T-helper 17 cell (primary cell): ENCODE measurements at places on chromosomes 16 and 17. TPM values are rescaled to one million over a fixed set of nuclear protein-coding genes. Genes with fewer than 3 reads are reported as not detected.

The OR1E2 gene
- total RNA-seq, result not detected

The CACNG5 gene
- not detected for total RNA-seq

The PRAC2 gene
- not detected for total RNA-seq

The ATAD5 gene
- 4.2 TPM for total RNA-seq

The CDH5 gene
- total RNA-seq, result not detected

The HSD11B2 gene
- not detected for total RNA-seq

DNA sequence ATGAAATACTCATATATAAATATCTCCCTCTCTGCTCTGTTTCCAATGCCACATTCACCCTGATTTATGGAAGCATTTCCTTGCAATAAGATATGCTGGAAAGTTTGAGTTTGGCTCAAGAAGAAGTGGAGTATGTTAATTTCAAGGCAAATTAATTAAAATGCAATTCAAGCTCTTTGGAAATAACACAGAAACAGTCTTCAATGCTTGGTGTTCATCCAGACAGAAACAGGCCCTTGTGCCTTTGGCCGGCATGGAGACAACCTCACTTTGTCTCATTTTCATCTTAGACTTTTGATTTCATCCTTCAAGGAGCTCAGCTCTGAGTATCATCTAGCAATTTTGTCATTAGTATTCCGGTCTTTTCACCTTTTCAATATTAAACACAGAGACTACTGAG, 210.0 kb downstream of the C16orf95 start:
- H3K27me3 ChIP-seq, result peaks cover 36% of the 10 kb centered on the region
- H3K27ac ChIP-seq, result no peak overlapping the region
- H3K4me3 ChIP-seq, result no peak overlapping the region
- H3K36me3 ChIP-seq, result peaks cover 2% of the 10 kb centered on the region
- no peak for DNase-seq

DNA sequence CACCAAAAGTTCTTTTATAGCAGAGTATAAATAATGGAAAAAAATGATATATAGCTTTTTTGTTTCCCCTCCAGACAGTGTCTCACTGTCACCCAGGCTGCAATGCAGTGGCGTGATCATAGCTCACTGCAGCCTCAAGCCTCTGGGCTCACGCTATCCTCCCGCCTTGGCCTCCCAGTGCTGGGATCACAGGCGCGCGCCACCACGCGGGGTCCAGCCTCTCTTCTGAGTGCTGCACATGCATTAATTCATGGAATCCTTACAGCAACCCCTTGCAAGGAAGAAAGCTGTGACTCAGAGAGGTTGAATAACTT, 18.0 kb upstream of the ZNF629 start:
- H3K4me1 ChIP-seq, result peaks cover 14% of the 10 kb centered on the region
- peak overlapping the region; percentile 93 for H3K4me3 ChIP-seq
- peaks cover 7% of the 10 kb centered on the region for H3K27me3 ChIP-seq
- H3K27ac ChIP-seq, result peak overlapping the region; percentile 37

GRCh38 chr16:31471875-31472708, at the start of gene TGFB1I1:
TSS of gene TGFB1I1 (plus strand) at chr16:31472152. CDS start at chr16:31472189, 37 bp downstream.
- DNase-seq, result no peak
- H3K4me1 ChIP-seq, result peaks cover 13% of the 10 kb centered on the region
- no peaks in the 10 kb centered on the region for H3K36me3 ChIP-seq
- peaks cover 10% of the 10 kb centered on the region for H3K27me3 ChIP-seq

- no peak overlapping the region for H3K27ac ChIP-seq
- DNase-seq, result no peak
These were observed 76.9 kb downstream of the RPA1 start for GRCh38 chr17:1906662-1907101.

- H3K4me1 ChIP-seq, result peaks cover 21% of the 10 kb centered on the region
- no peak overlapping the region for H3K27ac ChIP-seq
- H3K36me3 ChIP-seq, result peaks cover 6% of the 10 kb centered on the region
- DNase-seq, result no peak
These were observed 26.6 kb upstream of the C17orf107 start for GRCh38 chr17:4872786-4873185.

GRCh38 chr16:70429888-70430666, 8.8 kb downstream of the ST3GAL2 start:
- peak overlapping the region; percentile 91 for H3K27ac ChIP-seq
- DNase-seq, result no peak
- peaks cover 3% of the 10 kb centered on the region for H3K36me3 ChIP-seq
- no peak overlapping the region for H3K4me3 ChIP-seq
- peaks cover 36% of the 10 kb centered on the region for H3K4me1 ChIP-seq

- peaks cover 12% of the 10 kb centered on the region for H3K27me3 ChIP-seq
- H3K4me3 ChIP-seq, result no peak overlapping the region
- peak overlapping the region; percentile 63 for H3K27ac ChIP-seq
- no peaks in the 10 kb centered on the region for H3K4me1 ChIP-seq
- no peak for DNase-seq
These were observed 13.4 kb upstream of the SMIM36 start for GRCh38 chr17:55524440-55525220.

GRCh38 chr16:73196670-73197069, 148.7 kb upstream of the ZFHX3 start:
- no peaks in the 10 kb centered on the region for H3K4me1 ChIP-seq
- peaks cover 5% of the 10 kb centered on the region for H3K27me3 ChIP-seq
- no peak for DNase-seq
- peaks cover 2% of the 10 kb centered on the region for H3K36me3 ChIP-seq

DNA sequence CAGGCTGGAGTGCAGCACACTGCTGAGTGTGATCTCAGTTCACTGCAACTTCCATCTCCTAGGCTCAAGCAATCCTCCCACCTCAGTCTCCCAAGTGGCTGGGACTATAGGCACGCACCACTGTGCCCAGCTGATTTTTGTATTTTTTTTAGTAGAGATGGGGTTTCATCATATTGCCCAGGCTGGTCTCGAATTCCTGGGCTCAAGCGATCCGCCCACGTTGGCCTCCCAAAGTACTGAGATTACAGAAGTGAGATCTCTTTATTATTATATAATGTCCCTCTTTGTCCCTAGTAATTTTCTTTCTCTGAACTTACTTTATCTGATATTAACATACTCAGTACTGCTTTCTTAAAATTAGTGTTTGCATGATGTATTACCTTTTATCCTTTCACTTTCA, 8.3 kb downstream of the CFAP97D1 start:
- DNase-seq, result no peak
- peak overlapping the region; percentile 32 for H3K27ac ChIP-seq
- H3K36me3 ChIP-seq, result peaks cover 4% of the 10 kb centered on the region
- H3K4me1 ChIP-seq, result peaks cover 3% of the 10 kb centered on the region

DNA sequence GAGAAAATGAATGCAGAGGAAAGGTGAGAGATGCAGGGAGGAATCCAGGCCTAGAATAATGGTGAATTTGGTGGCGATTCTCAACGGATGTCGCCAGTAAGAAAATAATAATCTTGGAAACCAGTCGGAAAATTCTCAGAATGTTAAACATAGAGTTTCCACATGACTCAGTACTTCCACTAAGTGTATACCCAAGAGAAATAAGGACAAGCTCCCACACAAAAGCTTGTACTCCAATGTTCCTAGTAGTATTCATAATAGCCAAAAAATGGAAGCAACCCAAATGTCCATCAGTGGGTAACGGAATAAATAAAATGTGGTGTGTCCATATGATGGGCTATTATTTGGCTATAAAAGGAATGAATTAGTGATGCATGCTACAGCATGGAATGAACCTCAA, 19.4 kb upstream of the ENGASE start:
- H3K27ac ChIP-seq, result no peak overlapping the region
- no peak overlapping the region for H3K4me3 ChIP-seq
- DNase-seq, result no peak
- peaks cover 1% of the 10 kb centered on the region for H3K4me1 ChIP-seq
- no peaks in the 10 kb centered on the region for H3K36me3 ChIP-seq
- peaks cover 10% of the 10 kb centered on the region for H3K27me3 ChIP-seq

DNA sequence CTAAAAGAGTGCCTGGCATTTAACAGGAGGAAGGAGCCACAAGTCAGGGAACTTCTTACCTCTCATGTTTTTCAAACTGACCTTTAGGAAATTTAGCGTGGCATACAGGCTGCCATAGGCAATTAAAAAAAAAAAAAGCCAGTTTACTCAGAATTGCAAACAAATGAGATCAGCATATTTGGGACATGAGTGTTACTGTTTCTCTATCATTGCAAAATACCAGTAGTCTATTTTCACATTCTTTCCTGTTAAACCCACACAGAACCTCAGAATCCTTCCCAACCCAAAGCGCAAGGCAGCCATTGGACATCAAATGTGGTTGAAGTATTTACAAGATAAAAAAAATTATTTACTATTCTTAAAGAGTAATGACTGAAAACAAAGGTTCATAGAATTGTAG, 366.4 kb upstream of the DYNLRB2 start:
- H3K27me3 ChIP-seq, result peaks cover 39% of the 10 kb centered on the region
- peaks cover 3% of the 10 kb centered on the region for H3K4me1 ChIP-seq
- no peak overlapping the region for H3K4me3 ChIP-seq
- H3K36me3 ChIP-seq, result no peaks in the 10 kb centered on the region

- no peak overlapping the region for H3K27ac ChIP-seq
- peaks cover 63% of the 10 kb centered on the region for H3K27me3 ChIP-seq
- no peak for DNase-seq
- H3K4me1 ChIP-seq, result peaks cover 10% of the 10 kb centered on the region
- H3K4me3 ChIP-seq, result no peak overlapping the region
These were observed 15.2 kb downstream of the CACNA1G start for GRCh38 chr17:50575581-50576210.

DNA sequence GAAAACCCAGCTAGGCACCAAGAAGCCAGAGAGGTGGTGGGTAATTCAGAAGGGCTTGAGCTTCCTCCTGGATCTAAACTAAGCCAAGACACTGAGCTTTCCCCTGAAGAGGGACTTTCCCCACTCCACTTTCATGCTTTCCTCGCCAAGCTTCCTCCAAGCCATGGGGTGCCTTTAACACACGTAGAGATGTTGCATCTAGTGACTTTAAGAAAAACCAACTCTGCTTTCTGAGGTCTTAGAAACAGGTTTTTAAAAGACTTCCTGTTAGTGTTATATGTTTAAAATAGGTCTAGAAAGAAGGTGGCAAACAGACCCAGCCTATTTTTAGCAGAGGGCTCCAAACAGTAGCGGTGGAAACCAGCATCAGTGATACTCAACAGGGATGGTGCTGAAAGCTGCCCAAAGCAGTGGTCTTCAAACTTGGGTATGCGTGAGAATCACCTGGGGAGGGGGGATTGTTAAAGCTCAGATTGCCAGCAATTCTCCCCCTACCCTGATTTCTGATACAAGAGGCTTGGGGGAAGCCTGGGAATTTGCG, 585.6 kb downstream of the CDH13 start:
- no peak for DNase-seq
- H3K27ac ChIP-seq, result no peak overlapping the region
- no peaks in the 10 kb centered on the region for H3K36me3 ChIP-seq
- H3K27me3 ChIP-seq, result peaks cover 9% of the 10 kb centered on the region
- no peak overlapping the region for H3K4me3 ChIP-seq
- H3K4me1 ChIP-seq, result no peaks in the 10 kb centered on the region

DNA sequence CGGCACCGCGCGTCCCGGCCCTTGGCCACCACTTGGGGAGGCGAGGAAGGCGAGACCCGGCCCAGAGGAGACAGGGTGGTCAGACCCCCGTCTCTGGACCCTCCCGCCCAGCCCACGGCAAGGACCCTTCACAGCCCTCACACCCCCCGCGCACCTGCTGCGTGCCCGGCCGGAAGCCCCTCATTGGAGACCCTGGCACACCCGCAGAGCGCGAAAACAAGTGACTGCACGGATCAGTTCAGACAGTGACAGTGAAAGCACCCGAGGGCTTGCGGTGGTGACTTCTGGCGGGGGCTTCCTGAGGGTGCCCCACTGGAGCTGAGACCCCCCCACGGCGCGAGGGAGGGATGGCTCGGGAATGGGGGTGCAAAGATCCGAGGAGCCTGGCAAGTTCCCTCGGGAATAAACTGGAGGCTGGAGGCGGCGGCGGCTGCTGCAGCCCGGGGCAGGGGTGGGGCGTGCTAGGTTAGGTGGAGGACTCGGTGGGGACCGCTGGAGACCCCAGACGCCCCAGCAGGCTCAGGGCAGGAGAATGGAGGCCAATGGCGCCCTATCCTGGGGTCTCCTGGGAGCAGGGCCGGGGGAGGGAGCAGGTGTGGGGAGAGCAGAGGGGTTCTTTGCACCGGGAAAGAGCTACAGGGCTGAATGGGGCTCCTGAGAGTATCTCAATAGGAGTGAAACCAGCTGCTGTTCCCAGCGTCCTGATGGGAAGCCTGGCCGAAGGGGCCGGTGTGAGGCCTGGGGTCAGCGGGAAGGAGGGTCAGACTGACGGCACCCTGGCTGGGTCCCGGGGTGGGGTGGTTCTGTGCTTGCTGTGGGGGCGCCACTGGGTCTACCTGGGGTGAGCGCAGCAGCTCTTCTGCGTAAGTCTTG, 824 bp upstream of the FBXL16 start:
- peak overlapping the region; percentile 41 for H3K4me3 ChIP-seq
- DNase-seq, result no peak
- H3K27ac ChIP-seq, result no peak overlapping the region
- H3K27me3 ChIP-seq, result peaks cover 48% of the 10 kb centered on the region
- H3K36me3 ChIP-seq, result peaks cover 2% of the 10 kb centered on the region

DNA sequence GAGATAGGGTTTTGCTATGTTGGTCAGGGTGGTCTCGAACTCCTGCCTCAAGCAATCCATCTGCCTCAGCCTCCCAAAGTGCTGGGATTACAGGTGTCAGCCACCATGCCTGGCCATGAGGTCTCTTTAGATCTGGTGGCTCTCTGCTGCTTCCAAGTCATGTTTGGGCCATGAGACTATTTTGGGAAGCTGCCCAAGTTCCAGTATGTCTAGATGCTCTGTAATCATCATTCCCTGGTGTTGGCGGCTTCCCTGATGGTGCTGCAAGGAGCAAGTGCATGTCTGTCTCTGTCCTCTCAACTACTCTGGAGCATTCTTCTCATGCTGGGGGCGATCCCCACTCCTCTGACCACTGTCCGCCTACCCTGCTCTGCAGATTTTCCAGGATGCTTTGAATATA, 6.4 kb upstream of the ODF4 start:
- no peak overlapping the region for H3K27ac ChIP-seq
- DNase-seq, result no peak
- H3K36me3 ChIP-seq, result no peaks in the 10 kb centered on the region
- H3K4me1 ChIP-seq, result peaks cover under 1% of the 10 kb centered on the region
